Myocyte (in vitro differentiated cells): ENCODE measurements at places on chromosomes 4 and X.

GRCh38 chr4:20151436-20151835 lies 100.3 kb upstream of the SLIT2 start:
- no peak for DNase-seq

GRCh38 chrX:48939524-48940228 lies 17.7 kb downstream of the OTUD5 start:
- no peak for DNase-seq

DNA sequence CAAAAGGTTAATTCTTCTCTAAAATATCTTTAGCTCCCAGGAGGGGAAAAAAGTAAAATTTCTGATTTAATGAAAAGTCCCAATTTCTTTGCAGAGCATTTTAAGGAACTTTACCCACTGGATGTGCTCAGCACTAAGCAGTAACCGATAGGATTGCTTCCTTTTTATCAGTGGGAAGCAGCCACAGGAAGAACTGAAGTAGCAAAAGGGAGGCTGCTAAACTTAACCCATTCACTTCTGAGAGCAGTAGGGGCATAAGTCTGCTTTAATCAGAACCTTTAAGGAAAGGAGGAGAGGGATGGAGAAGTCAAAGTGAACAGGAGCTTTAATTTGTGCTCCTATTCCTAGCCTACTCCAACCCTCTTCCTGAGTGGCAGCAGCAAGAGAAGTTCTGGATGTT lies at the start of gene F8:
Gene F8, minus strand, starts transcription at position 139 of the 400 bp plus-strand sequence. CDS start 171 bp downstream, outside the sequence.
- DNase-seq: no peak

DNA sequence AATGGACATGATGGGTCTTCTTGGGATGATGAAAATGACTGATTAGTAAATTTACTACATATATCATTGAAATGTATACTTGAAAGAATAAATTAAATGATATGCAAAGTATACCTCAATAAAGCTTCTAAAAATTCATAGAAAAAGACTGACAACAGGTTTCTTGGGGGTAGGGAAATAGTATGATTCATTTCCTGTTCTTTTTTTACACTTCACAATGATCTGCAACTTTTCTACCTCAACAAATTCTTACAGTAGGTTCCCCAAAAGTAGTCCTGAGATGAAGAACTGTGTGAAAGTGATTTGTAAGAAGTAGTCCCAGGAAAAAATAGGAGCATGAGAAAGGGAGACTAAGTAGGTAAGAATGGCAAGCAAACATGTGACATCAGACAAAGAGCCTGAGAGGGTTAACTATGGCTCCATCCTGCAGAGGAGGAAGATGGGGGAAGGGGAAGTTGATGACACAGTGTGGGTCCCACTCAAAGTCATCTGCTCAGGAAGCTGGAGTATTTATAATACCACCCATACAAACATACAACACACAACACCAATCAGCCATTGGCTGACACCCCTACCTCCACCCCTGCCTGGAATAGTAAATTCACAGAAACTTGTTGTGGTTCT lies 73.9 kb downstream of the ARHGAP6 start:
- no peak for DNase-seq

- no peak for DNase-seq
These were observed 37.2 kb downstream of the CASP3 start for GRCh38 chr4:184612074-184612473.

GRCh38 chrX:55450259-55450658 lies 1.7 kb upstream of the MAGEH1 start:
- no peak for DNase-seq

- no peak for DNase-seq
These were observed 858 bp downstream of the DMP1 start for GRCh38 chr4:87650938-87651337.

- no peak for DNase-seq
These were observed 164.1 kb downstream of the RASL11B start for GRCh38 chr4:53026233-53026632.

DNA sequence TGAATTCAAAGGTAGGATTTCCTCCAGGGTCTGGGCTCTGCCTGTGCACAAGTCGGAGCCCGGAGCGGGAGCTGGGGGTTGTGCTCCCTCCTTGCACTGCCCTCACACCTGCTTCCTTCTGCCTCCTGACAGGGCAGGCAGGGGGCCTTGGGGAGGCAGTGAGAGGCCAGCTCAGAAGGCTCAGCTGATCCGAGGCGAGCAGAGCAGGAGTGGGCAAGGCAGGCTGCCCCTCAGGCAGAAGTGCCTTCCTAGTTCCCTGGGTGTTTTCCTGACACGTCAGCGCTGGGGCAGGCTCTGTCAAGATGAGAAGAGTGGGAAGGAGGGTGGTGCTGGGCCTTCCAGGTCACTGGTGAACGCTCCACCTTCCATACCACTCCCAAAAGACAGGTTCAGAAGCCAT lies 5.5 kb upstream of the IRAK1 start:
- DNase-seq: no peak

DNA sequence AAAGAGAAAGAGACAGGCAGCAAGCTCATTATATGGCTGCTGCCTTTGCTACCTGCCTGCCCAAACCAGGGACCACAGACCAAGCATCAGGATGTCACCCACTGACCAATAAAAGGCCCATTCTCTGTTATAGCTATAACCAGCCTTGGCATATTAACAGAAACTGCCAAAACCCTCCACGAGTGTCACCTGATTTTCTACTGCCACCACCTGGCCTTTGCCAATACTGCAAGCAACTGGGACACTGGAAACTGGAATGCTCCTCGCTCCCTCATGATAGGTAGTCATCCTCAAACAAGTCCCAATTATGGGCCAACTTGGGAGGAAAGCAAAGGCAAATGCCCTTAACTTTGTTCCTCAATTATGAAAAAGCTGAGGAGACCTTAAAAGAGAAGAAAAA lies 76.0 kb downstream of the SPIN4 start:
- peak; percentile 40 for DNase-seq

GRCh38 chr4:8220661-8221450 lies 21.8 kb downstream of the SH3TC1 start:
- DNase-seq: no peak

- no peak for DNase-seq
These were observed 33.6 kb upstream of the JADE1 start for GRCh38 chr4:128775916-128776315.

- no peak for DNase-seq
These were observed 27.4 kb downstream of the LEF1 start for GRCh38 chr4:108141213-108141950.

GRCh38 chrX:54540289-54540688 lies 10.3 kb downstream of the GNL3L start:
- DNase-seq: peak; percentile 62

GRCh38 chr4:122896270-122896669 lies 26.1 kb downstream of the NUDT6 start:
- DNase-seq: no peak

DNA sequence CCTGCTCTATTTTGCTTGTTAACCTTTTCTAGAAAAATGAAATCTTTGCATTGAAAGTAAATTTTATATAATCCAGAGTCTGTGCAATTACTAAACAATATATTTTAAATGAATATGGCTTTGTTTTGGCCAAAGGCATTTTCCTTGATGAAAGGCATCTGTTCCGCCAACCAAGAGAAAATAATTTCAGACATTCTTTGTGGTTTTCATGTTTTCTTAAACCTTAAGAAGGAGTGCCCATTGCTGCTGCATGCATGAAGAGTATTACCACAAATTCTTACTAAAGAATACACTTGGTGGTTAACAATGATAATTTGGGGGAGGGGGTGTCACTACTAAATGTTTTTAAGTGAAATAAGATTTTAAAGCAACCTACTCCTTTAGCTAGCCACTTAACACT lies 2.7 kb upstream of the PDGFC start:
- peak; percentile 58 for DNase-seq

GRCh38 chr4:54657551-54658251 lies at the start of gene KIT:
Gene KIT, plus strand, starts transcription at chr4:54657957. Its CDS starts 58 bp downstream, at chr4:54658015.
- peak; percentile 3 for DNase-seq

DNA sequence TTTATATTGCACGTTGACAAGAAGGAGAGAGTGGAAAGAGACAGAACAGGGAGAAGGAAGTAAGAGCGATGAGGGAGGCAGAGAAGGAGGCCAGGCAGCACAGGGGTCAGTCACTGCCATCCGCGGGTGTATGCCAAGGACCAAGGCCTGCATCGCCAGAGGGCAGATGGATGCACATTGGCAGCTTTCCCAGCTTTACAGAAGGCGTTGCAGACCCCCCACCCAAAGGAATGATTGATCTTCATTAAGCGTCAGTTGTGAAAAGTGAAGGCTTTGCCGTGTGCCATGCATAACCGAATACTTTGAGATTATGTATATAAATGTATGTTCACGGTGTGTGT lies 21.6 kb downstream of the PIGG start:
- no peak for DNase-seq

DNA sequence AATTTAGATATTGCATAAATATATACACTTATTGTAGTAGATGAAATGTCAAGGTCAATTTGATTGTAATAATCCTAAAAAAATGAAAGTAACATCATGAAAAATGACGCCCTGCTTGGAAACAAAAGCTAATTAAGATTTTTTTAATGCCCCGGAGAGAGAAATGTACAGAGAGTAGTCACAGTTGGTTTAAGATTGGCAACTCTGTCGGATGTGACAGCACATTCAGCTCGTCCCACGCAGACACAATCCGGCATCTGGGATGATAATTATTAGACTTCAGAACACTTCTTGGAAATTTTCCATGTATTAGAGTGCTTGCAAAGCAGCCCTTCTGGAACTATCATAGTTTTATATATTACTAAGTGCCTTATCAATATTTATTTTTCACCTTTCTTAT lies 478.0 kb downstream of the PDHA2 start:
- DNase-seq: no peak

GRCh38 chr4:171239196-171239595 lies 574.0 kb upstream of the GALNTL6 start:
- DNase-seq: no peak

- DNase-seq: peak; percentile 47
These were observed 32.8 kb downstream of the ELOVL6 start for GRCh38 chr4:110165382-110166286.

DNA sequence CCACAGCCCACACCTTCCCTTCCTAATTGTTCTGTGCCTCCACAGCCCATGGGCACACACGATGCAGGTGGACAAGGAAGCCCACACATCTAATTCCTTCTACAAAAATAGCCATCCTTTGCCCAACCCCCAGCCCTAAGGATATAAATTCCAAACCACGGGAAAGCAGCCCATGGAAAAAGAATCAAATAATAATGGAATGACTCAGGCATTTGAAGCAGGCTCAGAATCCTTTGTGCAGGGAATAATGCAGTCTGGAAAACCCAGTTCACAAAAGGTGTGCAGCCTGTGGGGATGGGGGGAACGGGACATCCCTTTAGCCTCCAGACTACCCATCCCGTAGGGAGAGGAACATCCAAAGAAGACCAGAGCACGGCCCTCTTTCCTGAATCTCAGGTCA lies 342.3 kb upstream of the GALNT7 start:
- DNase-seq: peak; percentile 24

- no peak for DNase-seq
These were observed 181.2 kb downstream of the ARHGAP10 start for GRCh38 chr4:147913137-147913536.

GRCh38 chrX:70033348-70034051 lies 16.2 kb downstream of the AWAT2 start:
- peak; percentile 15 for DNase-seq

GRCh38 chr4:7822877-7823276 lies 116.8 kb downstream of the AFAP1 start:
- DNase-seq: no peak

- DNase-seq: no peak
These were observed 669.0 kb downstream of the ZNF674 start for GRCh38 chrX:45876206-45876605.

DNA sequence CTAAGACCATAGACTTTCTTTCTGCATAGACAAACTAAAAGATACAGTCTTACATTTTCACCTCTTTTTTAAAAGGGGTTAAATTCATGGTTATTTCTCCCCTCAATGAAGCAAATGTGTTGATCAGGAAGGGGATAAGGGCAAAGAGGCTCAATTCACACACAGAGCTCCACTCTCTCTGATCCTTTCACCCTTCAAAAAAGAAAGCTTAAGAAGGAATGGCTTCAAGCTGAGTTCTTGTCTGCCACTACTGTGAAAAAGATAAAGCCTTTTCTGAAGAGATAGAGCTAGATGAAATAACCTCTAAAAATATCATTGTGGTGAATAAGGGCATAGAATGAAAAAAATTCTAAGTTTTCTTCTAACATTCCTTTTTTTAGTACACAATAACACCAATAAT lies 28.3 kb downstream of the SEPSECS start:
- no peak for DNase-seq

DNA sequence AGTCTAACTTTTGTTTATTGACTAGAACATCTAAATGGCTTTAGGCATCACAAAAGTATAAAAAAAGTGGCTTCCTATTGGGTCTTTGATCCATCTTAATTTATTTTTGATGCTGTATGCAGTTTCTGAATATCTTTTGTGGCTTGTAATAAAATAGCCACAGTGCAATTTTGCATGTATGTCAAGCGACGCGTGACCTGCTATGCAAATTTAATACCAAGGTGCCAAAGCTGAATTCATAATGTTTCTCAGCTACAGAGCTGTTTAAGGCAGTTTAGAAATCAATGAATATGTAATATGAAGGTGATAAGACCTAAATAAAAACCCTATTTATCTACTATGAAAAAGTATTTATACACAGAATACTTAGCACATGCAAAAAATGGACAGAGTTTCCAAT lies 197.8 kb downstream of the AFF2 start:
- no peak for DNase-seq

DNA sequence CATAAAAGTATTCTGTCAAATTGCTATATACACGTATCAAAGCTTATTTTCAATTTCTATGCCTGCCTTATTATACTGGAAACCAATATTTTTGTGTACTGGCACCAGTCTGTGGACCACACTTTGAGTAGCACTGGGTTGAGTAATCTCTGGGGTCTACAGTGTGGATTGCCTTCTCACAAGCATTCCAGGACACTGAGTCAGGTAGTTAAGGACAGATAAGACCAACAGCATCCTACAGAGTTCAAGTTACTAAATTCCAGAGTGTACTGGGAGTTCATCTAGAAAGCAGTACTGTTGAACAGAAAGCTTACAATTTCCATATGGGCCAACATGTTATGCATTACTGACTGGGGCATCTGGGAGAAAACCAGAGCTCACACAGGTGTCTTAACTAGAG lies 61.8 kb downstream of the VMA21 start:
- no peak for DNase-seq

DNA sequence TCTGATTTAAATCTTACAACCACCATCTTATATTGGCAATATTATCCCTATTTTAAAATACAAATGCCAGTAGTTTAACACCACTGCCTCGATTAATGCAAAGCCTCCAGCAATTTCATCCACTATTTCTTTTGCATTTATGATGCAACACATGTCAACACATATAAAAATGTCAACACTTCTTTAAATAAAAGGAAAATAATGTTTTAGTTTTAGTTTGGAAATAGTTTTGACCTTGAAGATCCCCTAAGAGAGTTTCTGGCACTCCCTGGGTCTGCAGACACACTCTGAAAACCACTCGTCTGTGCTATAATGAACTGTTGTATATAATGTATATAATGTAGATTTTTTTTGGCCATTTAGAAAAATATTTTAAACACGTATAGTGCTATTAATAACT lies 99.0 kb downstream of the CAMK2D start:
- no peak for DNase-seq

DNA sequence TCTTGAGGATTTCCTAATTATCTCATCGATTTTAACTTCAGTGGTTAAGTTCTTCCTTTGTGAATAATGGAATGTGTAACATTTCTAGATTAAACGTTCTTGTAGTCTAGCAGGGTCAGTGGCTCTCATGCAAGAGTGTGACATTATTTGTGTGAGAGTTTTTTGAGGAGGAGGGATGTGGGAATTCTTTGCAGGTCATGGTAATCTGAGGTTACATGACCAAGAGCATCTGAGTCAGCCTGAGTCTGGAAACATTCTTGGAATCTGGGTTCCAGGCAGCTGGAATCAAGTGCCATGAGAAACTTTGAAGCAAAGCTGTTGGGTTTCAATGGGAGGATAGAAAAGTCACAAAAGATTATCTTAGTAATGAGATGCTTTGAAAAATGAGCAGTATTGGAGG lies 49.5 kb downstream of the GK start:
- peak; percentile 53 for DNase-seq
